COLO829 (cell line): ENCODE measurements at places on chromosomes 1 and 21.

DNA sequence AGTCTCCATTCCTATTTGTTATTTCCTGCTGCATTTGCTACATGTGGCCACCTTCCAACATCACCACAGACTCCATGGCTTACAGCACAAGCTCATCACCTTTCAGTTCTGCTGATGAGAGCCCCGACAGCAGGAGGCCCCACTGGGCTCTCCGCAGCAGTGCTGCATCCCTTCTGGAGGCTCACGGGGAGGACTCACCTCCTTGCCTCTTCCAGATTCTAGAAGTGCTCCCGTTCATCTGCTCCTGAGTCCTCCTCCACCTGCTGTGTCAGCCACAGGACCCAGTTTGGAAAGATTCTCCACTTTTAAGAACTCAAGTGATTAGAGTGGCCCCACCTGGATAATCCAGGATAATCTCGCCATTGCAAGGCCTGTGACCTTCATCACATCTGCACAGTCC lies 167.6 kb downstream of the PCBP3 start:
- no peak for DNase-seq

DNA sequence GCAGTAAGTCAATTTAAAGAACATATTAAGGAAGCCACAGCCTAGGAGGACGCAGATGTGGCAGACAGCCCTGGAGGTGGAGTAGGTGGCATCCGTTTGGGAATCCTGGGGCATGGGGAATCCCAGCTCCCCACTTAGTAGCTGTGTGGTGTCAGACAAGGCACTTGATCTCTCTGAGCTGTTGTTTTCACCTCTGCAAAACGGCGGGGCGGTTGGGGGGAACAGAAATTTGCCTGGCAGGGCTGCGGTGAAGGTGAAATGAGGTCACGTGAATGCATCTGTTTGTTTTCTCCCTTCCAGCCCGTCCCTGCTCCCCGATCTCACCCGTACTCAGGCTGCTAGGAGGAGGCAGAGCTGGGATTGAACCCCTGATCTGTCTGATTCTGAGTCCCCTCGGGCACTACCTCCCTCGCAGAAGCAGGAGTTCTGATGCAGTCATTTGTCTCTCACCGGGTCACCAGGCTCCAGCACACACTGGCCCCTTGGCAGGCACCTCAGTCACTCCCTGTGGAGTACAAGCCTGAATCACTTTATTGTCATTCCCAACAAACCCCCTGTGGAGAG lies 2.2 kb upstream of the LAPTM5 start:
- no peak for DNase-seq

- DNase-seq, result no peak
These were observed 234.9 kb downstream of the RHOU start for GRCh38 chr1:228969953-228970800.

DNA sequence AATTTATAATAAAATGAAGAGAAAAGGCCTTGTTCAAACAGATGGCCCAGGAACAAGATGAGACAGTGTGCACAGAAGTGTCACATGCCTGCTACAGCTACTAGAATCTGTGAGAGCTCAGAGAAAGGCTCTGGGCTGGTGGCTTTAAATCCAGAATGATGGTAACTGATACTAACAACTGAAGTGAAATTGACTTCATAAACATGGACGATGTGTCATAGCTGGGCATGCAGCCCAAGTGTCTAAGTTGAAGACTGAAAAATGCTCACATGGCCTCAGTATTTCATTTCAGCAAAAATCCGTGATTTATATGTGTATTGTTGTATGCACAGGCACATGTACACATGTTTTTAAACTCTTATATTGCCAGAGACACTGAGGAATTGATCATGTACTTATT lies 208.3 kb upstream of the RUNX1 start:
- DNase-seq, result peak; percentile 72

GRCh38 chr1:192635939-192636338 lies at the start of gene RGS13:
Gene RGS13 (plus strand): TSS chr1:192636147. CDS start chr1:192644335, 8,188 bp downstream.
- DNase-seq, result no peak

GRCh38 chr1:22030057-22030456 lies 22.5 kb upstream of the CDC42 start:
- DNase-seq, result no peak

- no peak for DNase-seq
These were observed 22.7 kb upstream of the EYA3 start for GRCh38 chr1:28111157-28111556.

DNA sequence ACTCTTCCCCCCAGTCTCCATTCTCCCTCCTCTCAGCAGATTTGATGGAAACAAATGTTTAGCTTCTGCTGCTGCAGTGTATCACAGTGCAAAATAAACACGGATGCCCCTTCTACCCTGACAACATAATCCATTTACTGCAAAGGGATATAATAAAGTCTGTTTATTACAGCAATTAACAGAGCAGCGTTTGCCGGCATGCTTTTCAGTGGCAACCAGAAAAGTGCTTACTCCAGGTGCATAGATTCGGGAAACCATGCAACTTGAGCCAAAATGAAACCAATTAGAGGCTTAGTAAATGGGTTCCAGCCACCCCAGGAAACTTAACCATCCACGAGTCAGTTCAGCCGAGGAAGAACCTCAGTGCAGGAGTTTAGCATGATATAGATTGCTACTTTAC lies 12.9 kb upstream of the LEMD1 start:
- no peak for DNase-seq

DNA sequence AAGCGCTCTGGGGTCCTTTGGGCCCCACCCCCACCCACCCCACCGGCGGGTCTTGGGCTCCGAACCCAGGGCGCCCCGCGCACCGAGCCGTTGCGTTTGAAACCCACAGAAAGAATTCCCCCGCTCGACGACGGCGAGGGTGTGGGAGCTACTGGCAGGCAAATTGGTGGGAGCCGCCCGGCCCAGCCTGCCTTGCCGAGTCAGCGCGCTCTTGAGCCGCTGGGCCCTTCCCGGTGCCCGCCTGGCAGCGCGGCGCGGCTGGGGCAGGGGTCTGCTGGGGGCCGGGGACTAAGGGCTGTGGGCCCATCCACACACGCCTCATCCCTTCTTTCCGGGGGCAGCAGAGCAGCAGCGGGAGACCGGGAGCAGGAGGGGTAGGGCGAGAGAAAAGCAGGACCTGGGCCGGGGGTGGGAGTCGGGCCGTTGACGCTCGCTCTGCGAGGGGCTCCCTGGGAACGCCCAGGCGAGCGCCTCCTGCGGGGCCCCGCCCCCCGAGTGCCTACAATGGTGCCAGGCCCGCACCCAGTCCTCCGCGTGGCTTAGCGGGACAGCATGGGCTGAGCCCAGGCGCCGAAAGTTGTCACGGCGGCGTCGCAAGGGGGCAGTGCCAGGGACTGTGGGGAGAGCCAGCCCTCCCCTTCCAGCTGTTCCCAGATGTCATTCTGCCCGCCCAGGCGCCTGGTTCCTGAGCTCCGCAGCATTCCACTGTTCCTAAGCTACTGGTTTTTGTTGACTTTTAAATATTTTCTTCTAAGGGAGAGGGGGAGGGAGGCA lies at the start of gene C1orf94:
Gene C1orf94, plus strand, starts transcription at position 78 of the 774 bp plus-strand sequence. CDS start 883 bp downstream, outside the sequence.
- no peak for DNase-seq

GRCh38 chr1:66240491-66241484 lies 293.2 kb upstream of the SGIP1 start:
- DNase-seq, result peak; percentile 33

GRCh38 chr1:50971748-50972305 lies 1.8 kb downstream of the CDKN2C start:
- no peak for DNase-seq

GRCh38 chr1:31447210-31447609 lies 34.2 kb downstream of the SERINC2 start:
- no peak for DNase-seq

GRCh38 chr1:225866981-225867380 lies 15.2 kb downstream of the TMEM63A start:
- no peak for DNase-seq

GRCh38 chr1:30738040-30738714 lies 14.8 kb upstream of the MATN1 start:
- no peak for DNase-seq

GRCh38 chr1:36559061-36559460 lies 76.3 kb upstream of the CSF3R start:
- DNase-seq, result no peak

DNA sequence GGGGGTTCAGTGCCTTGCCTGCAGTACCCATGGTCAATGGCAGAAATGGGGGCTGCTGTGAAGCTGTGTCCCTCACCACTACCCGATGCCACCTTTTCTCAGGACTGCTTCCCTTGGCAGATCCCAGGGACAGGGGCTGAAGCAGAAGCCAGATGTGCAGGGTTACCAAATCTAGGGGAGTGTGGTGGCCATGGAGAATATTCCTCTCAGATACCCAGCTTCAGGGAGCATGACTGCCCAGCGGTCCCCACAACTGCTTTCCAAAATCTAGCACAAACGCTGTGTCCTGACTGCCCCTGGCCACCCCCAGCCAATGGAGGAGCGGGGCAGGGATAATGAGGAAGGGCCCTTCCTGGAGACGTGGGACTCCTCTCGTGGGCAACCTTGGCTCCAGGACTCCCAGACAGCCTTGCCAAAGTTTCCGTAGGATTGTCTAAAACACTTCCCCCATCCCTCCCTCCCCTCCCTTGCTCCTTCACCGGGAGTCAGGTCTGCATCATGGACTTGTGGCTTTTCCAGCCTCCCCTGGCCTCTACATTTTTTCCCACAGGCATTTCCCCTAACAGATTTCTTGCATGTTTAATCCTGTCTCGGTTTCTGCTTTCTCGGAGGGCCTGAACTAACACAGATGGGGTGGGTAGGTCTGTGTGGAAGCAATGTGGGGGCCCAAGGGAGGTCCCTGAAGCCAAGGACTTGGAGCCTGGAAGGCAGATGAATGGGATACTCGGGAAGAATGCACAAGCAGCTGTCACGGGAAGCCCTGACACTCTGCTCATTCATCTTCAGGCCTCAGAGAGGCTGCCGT lies 80.5 kb downstream of the OMA1 start:
- no peak for DNase-seq
